ENCODE measurements at places on chromosomes 16 and 17.

DNA sequence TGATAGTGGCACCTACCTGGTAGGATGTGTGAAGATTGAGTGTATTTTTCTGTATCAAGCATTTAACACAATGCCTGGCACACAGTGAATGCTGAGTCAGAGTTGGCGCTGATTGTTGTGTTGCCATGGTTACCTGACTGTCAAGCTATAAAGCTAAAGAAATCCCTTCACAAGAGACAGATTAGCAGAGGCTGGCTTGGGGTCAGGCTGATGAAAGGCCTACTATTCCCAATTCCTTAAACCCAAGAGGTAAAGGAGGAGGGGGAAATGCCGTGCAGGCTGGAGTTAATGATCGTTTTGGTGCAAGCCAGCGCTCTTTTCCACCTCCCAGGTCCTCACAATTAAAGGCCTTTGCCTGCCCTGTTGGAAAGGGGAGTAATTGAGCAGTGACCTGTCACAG lies 5.9 kb downstream of the CLEC19A start:
- peak; percentile 16 for DNase-seq

GRCh38 chr17:34237458-34237857 lies 17.6 kb upstream of the CCL2 start:
- no peak for DNase-seq

GRCh38 chr17:14323522-14323981 lies 22.7 kb downstream of the HS3ST3B1 start:
- DNase-seq: no peak

- DNase-seq: no peak
Measured at GRCh38 chr16:3554351-3554928, 22.8 kb downstream of the NLRC3 start.

DNA sequence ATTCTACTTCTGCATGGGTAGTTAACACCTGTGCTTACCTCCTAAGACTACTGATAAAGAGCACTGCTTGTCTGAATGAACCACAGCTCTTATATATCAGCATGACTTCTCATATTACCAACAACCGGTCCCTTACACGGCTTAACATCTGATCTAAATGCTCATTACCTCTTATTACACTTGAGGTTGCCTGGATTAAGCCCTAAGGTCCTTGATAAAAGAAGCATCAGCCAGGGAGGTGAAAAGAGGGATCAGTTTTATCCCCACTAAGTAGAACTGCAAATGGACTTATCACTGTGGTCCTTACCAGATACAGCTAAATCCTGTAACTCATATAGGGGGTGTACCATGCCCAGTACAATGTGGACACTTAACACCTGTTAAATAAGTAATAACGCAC lies 8.2 kb upstream of the RSKR start:
- DNase-seq: no peak

- DNase-seq: no peak
Measured at GRCh38 chr17:885971-886571, 93.5 kb downstream of the NXN start.

GRCh38 chr17:63741143-63741407 lies 524 bp downstream of the STRADA start:
- DNase-seq: no peak

GRCh38 chr16:10791048-10791447 lies 27.5 kb downstream of the TVP23A start:
- DNase-seq: peak; percentile 50

DNA sequence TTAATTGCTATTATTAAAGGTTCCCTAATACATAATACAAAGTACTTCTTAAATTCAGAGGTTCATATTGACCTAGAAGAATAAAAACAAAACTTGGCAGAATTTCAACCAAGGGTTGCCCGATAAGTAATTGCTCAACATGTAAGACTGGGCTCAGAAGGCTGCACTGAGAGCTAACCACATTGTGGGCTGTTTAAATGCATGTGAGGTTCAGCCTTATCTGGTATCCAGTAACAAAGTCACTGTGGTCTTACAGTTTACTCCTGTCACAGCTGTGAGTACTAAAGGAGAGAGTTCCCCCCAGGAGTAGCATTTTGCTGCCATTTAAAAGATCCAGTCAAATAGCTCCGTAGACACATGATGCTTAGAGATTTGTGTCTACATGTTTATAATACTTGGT lies 1.6 kb upstream of the DHRS11 start:
- DNase-seq: no peak

GRCh38 chr17:56912105-56912999 lies 1.5 kb downstream of the TRIM25 start:
- DNase-seq: no peak

GRCh38 chr16:28087140-28087660 lies 23.7 kb upstream of the GSG1L start:
- no peak for DNase-seq

DNA sequence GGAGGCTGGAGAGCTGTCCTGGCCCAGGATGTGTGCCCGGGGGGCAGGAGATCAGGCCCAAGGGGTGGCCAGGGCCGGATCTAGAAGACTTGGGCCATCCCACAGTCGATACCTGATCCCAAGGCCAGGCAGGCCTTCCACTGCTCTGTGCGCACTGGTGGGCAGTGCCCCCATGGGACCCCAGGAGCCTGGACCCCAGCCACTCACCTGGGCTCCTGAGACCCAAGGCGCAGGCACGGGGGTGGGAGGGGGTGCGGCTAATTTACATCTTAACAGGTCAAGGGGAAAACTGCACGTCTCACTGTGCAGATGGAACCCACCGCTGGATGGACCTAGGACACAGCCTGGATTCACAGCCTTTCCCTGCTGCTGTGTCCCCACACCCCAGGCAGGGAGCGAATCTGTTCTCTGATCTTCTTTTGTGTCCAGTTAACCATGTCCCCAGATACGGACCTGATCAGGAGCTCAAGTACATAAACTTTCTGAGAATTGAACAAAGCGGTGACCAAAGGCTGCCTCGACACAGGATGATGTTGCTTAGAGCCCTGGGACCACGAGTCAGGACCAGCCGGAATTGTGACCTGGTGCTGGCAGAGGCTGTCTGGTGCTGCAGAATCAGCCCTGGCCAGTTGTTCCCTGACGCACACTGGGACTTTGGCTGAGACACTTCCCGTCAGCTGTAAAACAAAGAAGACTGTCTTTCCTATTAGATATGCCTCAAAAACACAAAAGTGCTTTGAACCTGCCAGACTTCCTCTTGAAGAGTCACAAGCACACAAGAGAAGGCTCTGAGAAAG lies 60.6 kb downstream of the TNFRSF13B start:
- no peak for DNase-seq

GRCh38 chr16:50279504-50279865 lies 13.1 kb downstream of the ADCY7 start:
- DNase-seq: no peak

DNA sequence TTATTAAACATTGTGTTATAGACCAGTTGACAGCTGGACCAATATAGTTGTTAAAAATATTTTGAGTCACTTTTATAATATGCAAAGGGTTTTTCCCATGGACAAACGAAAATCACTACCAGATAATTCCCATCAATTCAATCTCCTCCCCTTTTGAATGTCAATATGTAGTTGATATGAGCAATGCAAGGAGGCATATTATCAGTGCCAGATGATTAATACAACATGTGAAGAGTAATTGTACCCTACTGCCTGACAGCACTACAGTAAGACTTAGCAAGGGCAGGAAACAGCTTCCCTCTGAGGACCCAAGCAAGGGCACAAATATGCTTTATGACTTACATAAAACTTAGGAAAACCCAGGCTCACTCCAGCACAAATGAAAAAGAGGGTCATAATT lies 17.3 kb downstream of the KANSL1 start:
- no peak for DNase-seq

- no peak for DNase-seq
Measured at GRCh38 chr17:57016071-57016763, 38.3 kb downstream of the SCPEP1 start.

GRCh38 chr17:12390631-12391030 lies 275.1 kb upstream of the MYOCD start:
- no peak for DNase-seq

GRCh38 chr17:71963351-71963750 lies 157.5 kb upstream of the SOX9 start:
- no peak for DNase-seq

- DNase-seq: no peak
Measured at GRCh38 chr17:55727275-55727674, 4.6 kb upstream of the TMEM100 start.

GRCh38 chr17:32927724-32928585 lies at the start of gene TMEM98:
TMEM98 (plus strand) TSS chr17:32928153; CDS start chr17:32931529, 3,376 bp downstream.
- no peak for DNase-seq

DNA sequence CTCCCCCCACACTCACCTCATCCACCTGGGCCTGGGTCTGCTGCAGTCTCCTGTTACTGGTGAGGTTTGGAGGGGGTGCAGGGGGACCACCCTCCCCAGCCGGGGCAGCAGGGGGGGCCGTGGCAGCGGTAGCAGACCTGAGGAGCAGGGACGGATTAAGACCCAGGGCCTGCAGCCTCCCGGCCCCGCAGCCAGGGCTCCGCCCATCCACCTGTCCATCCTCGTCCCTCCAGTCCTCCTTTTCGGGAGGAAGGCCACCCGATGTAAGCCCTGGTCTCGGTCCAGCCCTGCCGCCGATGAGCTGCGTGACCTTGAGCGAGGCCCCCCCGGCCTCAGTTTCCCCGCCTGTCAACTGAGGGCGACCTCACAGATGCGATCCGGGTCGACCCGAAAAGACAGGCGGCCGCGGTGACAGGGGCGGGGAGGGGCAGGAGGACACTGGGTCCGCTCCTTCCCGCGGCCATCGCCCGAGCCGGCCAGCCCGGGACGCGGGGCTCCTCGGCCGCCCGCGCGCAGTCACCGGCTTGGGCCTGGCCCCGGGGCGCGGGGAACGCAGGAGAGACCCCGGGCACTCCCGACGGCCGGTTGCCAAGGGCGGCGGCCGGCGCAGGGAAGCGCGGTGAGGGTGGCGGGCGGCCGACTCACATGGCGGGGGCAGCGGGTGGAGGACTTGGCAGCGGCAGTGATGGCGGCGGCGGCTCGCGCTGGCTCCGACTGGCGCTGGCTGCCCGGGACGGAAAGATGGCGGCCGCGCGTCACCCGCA lies at the start of gene VAMP2:
VAMP2 (minus strand) TSS at position 716 of the 764 bp plus-strand sequence; CDS start at position 647, 69 bp downstream.
- DNase-seq: peak; percentile 68

DNA sequence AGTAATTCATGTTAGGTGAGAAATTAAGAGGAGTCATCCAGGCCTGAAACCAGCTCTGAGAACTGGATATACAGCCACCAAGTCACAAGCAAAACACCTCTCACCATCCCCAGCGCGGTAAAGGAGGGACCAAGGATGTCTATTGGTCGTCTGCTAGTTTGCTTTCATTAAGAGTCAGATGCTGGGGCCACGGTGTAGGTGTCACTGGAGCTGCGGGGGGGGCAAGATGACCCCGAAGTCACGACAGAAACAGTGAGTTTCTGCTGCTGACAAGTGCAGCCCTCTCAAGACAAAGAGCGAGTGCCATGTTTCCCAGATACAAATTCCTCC lies 790 bp downstream of the NCBP3 start:
- DNase-seq: peak; percentile 19

DNA sequence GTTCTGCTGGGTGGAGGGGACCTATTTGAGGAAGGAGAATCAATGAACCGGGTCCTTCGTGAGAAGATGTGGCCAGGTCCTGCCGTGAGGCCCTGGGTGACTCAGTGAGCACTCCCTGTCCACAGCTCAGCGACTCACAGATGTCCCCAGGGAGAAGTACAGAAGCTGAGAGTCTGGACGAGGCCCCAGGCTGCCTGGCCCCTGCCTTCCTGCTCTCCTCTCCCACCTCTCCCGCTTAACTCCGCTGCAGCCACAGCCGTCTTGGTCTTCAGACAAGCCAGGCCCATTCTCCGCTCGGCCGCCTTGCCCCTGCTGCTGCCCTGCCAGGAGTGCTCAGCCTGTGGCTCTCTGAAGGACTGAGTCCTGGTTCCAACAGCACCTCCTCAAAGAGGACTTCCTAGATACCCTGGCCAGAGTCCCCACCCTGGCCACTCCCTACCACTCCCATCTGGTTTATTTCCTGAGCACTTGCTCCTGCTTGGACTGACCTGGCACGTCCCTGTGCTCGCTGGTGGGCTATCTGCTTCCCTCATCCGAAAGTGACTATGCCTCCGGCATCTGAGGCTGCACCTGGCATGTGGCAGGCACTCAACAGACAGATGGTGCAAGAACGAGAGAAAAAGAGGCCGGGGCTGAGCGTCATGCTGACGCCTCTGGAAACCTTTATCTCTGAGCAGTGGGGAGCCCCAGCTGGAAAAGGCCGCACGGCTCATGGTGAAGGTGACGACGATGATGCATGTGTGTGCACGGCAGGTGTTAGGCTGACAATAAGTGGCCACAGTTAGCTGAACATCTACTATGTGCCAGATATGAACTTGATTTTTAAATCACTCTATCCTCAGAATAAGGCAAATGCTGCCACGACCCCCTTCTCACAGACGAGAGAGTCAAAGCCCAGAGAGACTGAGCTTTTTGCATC lies 9.2 kb upstream of the TNFRSF13B start:
- DNase-seq: peak; percentile 82

DNA sequence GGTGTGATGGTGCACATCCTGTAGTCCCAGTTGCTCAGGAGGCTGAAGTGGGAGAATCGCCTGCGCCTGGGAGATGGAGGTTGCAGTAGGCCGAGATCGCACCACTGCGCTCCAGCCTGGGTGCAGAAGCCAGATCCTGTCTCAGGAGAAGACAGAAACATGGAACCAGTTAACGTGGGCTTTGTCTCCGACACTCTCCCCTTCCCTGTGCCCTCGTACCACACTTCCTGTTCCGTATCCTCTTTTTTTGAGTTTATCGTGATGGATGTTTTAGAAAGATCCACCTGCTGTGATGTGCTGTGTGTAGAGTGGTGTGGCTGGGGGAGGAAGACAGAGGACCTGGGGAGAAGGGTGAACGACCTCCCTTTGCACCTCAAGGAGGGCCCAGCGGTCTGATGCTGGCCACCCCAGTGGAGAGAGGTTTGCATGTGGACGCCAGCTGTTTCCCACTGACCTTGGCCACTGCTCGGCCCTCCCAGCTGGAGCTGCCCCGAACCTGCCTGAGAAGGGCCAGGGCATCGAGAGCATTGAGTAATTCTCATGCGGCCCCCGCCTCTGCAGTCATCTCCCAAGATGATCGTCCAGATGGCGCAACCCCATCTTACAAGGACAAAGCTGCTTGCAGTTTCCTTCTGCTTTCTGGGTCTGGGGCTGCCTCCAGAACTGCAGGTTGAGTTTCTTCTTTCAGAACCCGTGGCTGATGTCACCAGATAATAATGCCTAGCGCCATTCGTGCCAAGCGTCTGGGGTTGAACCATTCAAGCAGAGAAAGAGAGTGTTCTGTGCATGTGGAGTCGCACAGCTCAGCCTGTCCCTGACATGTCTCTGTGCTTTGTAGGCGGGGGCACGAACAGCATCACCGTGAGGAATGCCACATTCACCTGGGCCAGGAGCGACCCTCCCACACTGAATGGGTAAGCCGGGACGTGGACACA lies 126.3 kb downstream of the ABCC1 start:
- DNase-seq: no peak

DNA sequence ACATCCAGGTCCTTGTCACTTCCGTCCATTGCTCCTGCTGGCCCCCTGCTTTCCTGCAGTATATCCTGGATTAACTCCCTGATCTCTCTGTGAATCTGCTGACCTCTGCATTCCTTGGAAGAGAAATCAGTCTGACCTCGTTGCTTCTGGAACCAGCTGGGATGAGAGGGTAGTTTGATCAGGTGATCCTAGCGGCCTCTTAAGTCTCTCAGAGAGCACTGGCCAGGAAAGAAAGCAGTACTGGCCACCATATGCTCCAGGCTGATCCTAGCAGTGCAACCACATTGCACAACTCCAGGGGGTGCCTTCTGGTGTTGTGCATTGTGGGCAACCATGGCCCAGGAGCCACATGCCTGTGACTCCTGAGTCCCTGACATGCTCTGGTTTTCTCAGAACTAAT lies 79.2 kb downstream of the ARHGAP23 start:
- no peak for DNase-seq

GRCh38 chr17:76278952-76279741 lies 14.0 kb downstream of the UBALD2 start:
- DNase-seq: peak; percentile 72
